ENCODE measurements at places on chromosomes 6 and 20.

DNA sequence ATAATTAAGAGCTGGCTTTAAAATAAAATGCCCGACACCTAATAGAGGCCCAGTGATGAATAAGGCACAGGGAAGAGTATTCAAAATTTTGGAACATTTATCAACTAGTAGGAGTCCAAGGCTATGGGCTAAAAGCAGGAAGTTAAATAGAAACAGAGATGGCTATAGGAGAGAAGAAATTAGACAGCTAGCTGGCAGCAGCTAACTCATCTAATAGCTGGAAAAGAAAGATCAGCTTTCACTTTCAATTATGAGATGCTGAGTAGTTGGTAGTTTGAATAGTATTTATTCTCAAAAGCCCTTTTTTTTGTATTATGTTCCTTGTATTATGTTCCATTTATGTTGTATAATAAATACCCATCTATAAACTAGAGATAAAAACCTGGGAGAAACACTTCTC is 215.7 kb downstream of the SLC35F1 start:
- no peak for DNase-seq

GRCh38 chr6:28880894-28881780 is 42.6 kb downstream of the TRIM27 start:
- no peak for DNase-seq

DNA sequence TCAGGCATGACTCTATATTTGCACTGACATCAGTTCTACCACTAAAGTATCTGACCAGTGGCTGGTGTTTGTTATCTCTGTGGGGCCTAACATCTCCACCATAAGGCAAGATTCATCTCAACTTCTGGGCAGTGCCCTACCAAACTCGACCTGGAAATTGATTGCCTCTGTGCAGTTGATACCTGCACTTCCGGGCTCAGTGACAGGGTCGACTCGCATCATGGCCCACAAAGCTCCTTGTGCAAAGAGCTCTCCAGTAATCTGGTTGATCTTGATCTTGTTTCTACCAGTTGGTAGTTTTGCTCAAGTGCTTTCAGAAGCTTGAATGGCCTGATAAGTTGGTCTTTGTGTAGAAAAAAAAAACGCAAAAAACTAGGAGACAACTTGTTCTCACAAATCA is 501.1 kb upstream of the JAG1 start:
- no peak for DNase-seq

- DNase-seq: no peak
These were observed 115.2 kb downstream of the PRND start for GRCh38 chr20:4836935-4837334.

- no peak for DNase-seq
These were observed 24.4 kb downstream of the TMEM181 start for GRCh38 chr6:158584236-158584651.

GRCh38 chr6:24931296-24931695 is 4.5 kb downstream of the RIPOR2 start:
- DNase-seq: no peak

GRCh38 chr6:135114355-135115145 is 59.9 kb upstream of the HBS1L start:
- DNase-seq: no peak

GRCh38 chr20:37266940-37267666 is 5.5 kb upstream of the GHRH start:
- no peak for DNase-seq

DNA sequence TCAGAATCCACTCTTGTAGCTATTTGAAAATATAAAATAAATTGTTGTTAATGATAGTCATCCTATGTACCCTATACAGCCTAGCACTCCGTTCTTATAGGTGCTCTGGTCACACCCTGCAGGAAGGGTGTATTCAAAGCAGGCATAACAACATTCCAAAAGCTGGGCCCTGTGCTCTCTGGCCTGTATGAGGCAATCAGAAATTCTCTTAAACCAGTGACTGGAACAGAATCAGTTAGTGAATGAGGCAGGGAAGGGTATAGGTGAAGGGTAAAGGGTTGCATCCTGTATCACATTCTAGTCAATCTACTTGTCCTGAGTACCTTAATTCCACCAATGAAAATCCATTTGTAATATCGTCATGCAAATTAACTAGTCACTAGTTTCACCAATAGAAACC is 154.5 kb upstream of the ZNF217 start:
- no peak for DNase-seq

DNA sequence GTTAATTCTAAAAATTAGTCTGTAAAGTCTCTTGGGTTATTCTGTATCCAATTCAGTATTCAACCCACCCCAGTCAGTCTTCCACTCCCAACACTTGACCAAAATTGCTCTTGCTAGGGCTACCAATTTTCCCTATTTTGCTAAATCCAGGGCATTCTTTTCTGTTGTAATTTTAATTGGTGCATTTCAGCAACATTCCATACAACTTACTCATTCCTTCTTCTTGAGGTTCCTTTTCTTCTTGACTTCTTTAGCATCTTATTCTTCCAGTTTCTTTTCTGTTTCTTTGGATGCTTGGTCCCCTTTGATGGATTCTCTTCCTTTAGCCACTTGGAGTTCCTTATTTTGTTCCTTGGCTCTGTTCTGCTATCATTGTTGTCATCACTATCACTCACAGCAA is 11.2 kb upstream of the GRM1 start:
- DNase-seq: no peak

DNA sequence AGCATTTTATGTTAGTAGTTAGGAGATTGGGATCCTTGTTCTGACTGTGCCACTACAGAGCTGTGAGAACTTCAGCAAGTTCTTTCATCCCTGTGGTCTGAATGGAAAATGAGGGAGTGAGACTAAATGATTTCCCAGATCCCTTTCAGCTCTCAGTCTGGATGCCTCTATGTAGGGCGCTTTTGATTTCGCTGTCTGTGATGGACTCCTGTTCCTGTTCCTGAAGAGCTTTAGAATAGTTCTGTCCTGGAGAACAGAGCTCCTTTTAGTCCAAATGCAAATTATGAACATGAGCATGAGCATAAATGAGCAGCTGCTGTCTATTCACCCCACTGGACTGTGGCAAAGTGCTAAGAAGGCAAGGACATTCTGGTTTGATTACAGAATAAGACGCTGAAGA is 61.4 kb upstream of the NT5E start:
- no peak for DNase-seq

GRCh38 chr6:12882761-12883290 is 166.3 kb downstream of the PHACTR1 start:
- DNase-seq: no peak

GRCh38 chr20:38393259-38393658 is 41.9 kb downstream of the SNHG17 start:
- no peak for DNase-seq

GRCh38 chr6:4603291-4603690 is 172.9 kb upstream of the CDYL start:
- DNase-seq: no peak

GRCh38 chr6:129314575-129314974 is 395.4 kb downstream of the ARHGAP18 start:
- no peak for DNase-seq

- DNase-seq: no peak
These were observed 30.7 kb downstream of the PNLDC1 start for GRCh38 chr6:159830501-159831372.

GRCh38 chr20:44958276-44958675 is 1.9 kb downstream of the TOMM34 start:
- no peak for DNase-seq

DNA sequence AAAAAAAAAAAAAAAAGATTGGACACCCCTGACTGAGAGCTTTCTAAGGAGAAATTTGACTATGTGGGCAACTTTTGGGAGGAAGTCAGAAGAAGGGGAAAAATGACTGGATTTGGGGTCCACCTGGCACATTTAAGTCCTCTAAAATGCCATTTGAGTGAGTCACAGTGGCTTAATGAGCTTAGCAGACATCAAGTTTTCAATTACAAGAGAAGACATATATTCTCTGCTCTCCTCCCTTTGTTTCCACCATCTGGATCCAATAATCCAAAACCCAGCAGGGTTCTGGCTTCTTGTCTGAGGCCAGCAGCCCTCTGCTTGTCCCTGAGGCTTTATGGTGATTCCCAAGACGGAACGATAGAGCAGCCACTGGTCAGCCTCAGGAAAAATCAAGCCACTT is 6.9 kb downstream of the PI3 start:
- no peak for DNase-seq

- DNase-seq: no peak
These were observed 92.0 kb upstream of the FRMD1 start for GRCh38 chr6:168170841-168171601.

- no peak for DNase-seq
These were observed 36.6 kb upstream of the FOXP4 start for GRCh38 chr6:41509580-41509979.

DNA sequence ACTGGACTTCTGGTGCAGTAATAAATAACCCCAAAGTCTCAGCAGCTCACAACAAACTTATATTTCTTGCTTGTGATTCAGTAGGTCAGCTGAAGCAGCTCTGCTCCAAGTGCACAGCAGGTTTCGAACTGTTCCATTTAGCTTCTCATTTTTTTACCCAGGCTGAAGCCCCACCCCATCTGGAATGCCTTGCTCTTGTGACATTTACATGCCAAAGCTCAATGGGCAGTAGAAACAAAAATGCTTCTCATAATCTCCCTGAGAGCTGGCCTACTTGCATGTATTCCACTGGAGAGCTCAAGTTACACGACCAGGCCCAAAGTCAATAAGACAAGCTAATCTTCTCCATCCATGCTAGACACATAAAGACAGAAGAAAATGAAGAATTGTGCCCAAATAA is 165.2 kb downstream of the HAO1 start:
- no peak for DNase-seq

- DNase-seq: no peak
These were observed 76.5 kb downstream of the ADGRG6 start for GRCh38 chr6:142378138-142378875.

GRCh38 chr6:72619883-72620696 is 1.8 kb upstream of the KCNQ5 start:
- DNase-seq: no peak

DNA sequence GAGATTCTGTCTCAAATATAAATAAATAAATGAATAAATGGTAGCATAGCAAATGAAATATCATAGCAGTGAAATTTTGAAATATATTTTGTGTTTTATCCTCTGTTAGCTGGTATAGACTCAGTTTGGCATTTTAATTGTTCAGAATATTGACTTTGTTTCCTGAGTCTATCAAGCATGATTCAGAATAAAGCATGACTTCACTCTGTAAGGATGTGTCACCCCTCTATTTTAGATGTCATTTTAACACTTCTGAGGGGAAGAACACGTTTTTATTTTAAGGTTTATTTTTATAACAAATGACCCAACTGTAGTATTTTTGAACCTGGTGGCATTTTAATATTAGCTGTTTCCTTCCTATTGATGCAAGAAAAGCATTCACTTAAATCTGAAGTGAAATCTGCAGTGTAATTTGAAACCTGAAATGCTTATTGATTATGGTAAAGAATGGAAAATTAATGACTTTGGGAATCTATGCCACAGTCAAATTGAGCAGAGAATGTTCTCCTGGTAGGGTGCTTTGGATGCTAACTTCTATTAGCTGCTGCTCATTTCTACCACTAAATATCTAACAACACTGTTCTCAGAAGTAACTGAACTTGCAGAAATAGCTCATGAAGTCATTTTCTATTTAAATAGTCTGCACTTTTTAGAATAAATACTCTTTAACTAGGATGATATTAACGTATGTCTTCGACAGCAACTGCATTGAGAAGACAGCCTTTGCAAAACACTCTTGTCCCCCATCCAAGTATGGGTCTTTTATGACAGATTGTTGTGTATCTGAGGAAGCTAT is 114.2 kb downstream of the SOX4 start:
- no peak for DNase-seq

- no peak for DNase-seq
These were observed 38.6 kb downstream of the LMBRD1 start for GRCh38 chr6:69758214-69758613.

- no peak for DNase-seq
These were observed 11.2 kb downstream of the SLC22A1 start for GRCh38 chr6:160132776-160133338.

DNA sequence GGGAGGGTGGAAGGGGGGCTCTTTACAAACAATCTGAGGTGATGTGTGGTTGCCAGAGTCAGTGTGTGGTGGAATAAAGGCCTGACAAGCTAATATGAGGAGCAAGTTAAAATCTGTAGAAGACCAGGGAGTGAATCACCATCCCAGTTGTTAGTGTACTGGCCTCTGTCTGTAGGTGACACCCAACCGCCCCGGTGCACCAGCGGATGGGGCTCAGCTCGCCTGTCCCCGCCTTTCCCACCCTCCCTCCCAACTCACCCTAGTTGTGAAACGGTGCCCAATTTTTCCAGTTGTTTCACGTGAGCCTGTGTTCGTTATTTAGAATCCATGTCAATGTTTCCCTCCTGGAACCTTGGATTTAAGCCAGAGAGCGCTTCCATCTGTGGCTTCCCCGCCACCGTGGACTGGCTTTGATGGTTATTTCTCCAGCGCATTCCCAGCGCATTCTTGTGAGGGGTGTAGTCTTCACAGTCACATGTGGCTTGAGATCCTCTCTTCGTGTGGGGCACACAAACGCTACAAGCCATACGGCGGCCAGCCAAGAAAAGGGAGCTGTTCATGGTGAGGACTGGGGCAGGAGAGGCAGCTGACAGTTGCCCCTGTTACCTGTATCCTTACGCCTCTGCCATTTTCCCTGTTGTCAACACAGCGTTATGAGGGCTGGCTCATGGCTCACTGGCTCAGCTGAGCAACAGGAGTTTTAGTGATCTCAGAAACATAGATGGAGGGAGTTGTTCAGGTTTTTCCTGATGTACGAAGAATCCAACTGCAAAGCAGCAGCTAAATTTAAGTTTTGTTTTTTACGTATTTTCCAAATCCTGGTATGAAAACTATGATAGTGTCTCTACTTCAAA is 137.6 kb downstream of the ZDHHC14 start:
- DNase-seq: no peak

DNA sequence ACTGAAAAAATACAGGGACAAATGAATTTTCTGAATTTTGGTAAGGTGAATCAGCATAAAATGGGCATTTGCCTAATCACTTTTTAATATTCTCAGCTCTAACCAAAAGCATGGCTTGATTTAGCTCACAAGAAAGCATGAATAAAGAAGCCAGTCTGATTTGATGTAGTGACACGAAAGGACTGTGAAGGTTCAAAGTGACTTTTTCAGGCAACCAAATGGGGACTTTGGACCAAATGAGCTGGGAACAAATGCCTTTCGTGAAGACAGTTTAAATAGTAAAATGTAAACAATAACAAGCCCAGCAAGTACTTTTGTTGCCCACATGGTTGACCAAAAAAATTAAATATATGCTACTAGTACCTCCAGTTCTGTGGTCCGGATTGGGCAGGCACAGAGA is 12.9 kb upstream of the CBLN4 start:
- no peak for DNase-seq

DNA sequence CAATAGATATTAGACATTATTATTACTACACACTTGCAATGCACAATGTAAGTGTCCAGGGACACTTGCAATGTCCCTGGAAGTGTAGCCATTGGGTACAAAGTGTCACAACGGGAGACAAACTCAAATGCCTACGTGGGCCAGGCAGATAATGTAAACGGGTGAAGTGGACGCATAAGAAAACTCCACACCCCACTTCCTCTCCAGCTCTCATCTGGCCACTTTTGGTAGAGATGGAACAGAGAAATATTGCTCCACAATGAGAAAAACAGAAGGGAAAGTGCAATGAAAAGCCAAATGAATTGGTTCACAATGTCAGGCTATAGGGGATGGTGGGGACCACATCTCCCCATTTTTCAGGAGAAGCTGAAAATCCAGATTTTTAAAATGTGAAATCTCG is 9.4 kb downstream of the SULF2 start:
- DNase-seq: no peak

- DNase-seq: no peak
These were observed 63.3 kb upstream of the PDE10A start for GRCh38 chr6:165726290-165726875.
